ENCODE measurements at places on chromosomes 12 and 14. TPM values are rescaled to one million over a fixed set of nuclear protein-coding genes. Genes with fewer than 3 reads are reported as not detected.

DNA sequence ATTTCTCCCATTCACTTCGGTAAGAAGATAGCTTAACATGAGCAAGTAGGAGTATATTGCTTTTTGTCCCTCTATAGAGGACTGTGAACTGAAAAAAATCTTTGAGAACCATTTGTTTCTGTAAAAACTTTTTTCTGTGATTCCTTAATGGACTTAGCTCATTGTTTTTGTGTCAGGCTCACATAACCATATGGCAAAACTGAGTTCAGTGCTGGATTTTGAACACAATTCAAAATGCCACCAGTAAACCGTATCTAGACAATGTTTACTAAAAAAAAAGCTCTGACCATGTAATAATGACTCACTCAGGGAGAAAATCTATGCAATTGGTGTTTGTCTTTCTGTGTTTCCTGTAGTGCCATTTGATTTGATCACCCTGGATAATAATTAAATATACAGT lies 5.2 kb downstream of the TRHDE start:
- no peak for DNase-seq

GRCh38 chr12:12887471-12887870 lies 3.9 kb upstream of the GPRC5A start:
- no peak for DNase-seq

GRCh38 chr12:55713721-55714120 lies 2.1 kb upstream of the BLOC1S1 start:
- no peak for DNase-seq

CLEC6A gene
- not detected for total RNA-seq

SOX5 gene
- 2.8 TPM for total RNA-seq

GPR68 gene
- 2.4 TPM for total RNA-seq

Measured in mucosa of descending colon (tissue), 3 donors.